ENCODE measurements at places on chromosomes 3 and 15.
A peak's percentile ranks its signal among the peaks of the same experiment; 100 is the strongest.

DNA sequence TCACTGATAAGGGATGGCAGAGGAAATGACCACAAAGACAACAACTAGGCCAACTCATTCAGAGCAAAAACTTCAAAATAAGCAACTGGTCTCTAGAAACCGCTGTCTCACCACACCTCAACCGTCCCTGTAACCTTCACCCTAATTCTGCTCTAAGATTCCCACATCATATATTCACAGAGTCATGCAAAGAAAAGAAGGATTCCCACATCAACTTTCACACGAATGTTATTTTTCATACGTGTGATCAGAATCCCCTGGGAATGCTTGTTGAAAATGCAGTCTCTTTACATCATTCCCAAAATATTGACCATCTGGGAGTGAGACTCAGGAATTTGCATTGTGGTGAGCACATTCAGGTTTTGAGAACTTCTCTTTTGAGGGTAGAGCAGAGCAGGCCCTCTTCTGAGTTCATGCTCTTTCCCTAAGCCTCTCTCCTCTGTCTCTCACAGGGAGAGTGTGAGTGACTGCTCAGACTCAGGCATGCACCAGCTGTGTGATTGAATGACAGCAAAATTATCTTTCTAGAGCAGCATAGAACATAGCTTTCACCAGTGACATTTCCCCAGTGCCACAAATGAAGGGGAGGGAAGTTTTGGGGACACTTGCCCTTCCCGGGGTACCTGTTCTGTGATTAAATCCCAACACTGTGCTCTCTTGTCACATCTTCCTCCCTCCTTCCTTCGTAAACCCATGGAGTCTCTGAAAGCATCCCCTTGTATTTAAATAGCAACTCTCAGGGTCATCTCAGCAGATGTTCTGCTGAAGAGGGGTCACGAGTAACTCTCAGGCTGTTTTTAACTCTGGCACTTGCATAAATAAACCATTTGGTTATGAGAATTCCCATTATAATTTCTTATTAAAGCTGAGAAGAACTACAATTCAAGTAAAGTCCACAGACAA is 170.9 kb downstream of the PLCL2 start:
- no peak for DNase-seq

GRCh38 chr3:40827942-40828688 is 303.4 kb downstream of the ZNF621 start:
- DNase-seq = no peak

DNA sequence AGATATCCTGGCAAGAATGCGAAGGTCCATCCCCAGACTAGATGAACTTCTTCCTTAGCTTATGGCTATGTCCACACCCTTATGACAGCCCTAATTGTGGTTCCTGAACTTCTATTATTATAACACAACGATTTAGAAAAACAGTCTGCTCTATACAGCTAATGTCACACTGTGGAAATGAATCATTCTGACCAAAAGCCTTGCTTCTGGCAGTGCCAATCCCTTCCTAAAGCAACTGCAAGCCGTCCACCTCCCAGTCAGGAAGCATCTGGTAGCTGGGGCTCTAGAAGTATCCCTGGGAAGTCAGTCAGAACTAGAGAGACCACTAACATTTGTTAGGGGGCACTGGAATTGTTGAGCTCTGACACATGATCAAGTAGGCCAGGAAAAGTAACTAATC is 45.0 kb downstream of the MYO5A start:
- no peak for DNase-seq

- DNase-seq = no peak
Measured at GRCh38 chr15:57521503-57521902, 70.2 kb upstream of the MYZAP start.

GRCh38 chr3:188085584-188086560 is 68.1 kb upstream of the LPP start:
- DNase-seq = no peak

DNA sequence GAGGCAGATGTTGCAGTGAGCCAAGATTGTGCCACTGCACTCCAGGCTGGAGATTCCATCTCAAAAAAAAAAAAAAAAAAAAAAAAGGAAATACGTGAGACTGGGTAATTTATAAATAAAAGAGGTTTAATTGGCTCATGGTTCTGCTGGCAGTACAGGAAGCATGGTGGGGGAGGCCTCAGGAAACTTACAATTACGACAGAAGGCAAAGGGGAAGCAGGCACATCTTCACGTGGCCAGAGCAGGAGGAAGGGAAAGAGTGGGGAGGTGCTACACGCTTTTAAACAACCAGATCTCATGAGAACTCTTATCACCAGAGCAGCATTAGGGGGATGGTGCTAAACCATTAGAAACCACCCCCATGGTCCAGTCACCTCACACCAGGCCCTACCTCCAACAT is 138.2 kb upstream of the IL12A start:
- no peak for DNase-seq

- DNase-seq = no peak
Measured at GRCh38 chr3:111547631-111548030, 5.6 kb downstream of the CD96 start.

DNA sequence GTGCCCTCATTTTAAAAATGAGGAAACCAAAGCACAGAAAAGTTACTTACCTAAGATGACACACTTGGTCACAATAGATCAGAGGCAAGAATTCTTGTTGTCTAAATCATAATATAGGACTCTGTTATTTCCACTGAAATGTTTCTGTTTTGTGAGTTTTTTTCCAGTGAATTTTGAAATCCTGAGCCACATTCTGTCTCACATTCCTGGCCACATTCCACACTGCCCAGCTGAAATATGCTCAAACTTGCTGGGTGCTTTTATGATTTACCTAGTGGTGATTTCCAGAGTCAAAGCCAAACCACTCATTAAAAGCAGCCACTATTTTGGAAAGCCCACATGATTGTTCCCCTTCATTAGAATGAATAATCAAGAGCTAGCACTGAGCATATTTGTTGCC is 82.3 kb upstream of the NPHP3 start:
- no peak for DNase-seq

GRCh38 chr3:53704363-53704725 is 141.9 kb downstream of the CHDH start:
- no peak for DNase-seq

DNA sequence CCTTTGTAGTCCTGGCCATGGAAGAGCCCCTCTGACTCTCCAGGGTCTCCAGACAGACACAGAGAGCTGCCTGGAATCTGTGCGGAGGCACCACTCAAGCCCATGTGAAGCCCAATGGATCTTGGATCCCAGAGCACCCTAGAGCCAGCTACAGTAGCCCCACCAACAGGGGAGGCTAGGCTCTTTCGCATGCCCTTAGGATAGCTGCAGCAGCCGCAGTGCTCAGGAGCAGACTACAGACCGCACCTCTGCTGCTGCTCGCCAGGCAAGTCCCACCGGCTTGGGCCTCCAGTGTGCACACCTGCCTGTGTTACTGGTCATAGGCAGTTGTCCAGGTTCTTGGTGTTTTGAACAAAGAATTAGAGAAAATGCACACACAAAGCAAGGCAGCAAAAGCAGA is 131.6 kb downstream of the SPATA16 start:
- no peak for DNase-seq

DNA sequence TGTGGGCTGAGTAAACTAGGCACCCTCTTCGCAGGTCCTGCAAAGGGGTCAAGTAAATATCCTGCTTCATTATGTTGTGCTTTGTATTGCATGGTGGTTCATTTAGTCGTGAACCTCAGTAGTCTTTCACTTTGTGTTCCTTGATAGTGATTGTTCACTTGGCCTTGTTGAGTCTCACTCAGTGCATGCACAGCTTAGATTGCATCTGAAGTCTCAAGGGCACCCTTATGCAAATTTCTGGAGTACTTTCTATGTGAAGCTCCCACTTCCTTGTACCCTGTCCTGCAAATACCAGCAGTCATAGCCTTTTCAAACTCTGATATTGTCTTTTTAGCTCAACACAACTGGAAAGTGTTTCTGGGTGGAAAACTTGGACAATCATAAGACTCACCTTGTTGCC is 519.2 kb downstream of the NAALADL2 start:
- no peak for DNase-seq

GRCh38 chr3:28326458-28326926 is 22.0 kb upstream of the ZCWPW2 start:
- DNase-seq = peak; percentile 45

GRCh38 chr3:147756476-147756875 is 347.3 kb downstream of the ZIC1 start:
- no peak for DNase-seq

DNA sequence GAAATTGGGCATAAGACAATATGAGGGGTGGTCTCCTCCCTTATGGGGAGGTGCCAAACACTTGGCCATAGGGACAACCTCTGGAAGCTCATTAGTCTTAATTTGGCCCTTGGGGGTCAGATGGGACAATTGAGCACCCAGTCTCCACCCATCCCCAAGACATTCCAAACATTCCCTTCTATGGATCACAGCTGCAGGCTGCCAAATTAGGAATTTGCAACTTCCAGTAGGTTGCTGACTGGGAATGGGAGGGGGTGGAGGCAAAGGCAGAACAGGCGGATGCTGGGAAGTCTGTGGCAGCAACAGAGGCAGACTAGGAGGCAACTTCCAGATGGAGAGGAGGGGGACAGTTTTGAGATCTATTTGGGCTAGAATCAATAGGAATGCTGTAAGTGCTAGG is 1.4 kb upstream of the PDHB start:
- DNase-seq = no peak

- no peak for DNase-seq
Measured at GRCh38 chr3:72397586-72397985, 450.7 kb downstream of the SHQ1 start.

DNA sequence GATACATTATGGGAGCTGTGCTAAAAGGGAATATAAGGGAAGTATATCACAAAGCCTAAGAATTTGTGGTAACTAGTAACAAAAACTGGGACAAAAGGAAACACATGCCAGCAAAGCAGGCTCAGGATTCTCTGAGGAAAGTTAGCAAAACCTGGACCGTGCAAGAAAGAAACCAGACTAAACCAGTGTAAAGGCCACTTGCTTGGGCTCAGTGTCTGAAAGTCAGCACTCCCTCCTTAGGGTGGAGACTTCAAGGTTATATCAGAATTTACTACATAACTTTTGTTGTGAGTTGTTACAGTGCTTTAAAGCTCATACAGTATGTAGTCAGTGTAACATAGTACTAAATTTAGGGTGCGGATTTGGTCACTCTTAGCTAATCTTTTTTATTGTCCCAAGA is 269.9 kb upstream of the GADL1 start:
- DNase-seq = no peak

GRCh38 chr15:47963265-47963664 is 157.5 kb upstream of the SLC24A5 start:
- no peak for DNase-seq

DNA sequence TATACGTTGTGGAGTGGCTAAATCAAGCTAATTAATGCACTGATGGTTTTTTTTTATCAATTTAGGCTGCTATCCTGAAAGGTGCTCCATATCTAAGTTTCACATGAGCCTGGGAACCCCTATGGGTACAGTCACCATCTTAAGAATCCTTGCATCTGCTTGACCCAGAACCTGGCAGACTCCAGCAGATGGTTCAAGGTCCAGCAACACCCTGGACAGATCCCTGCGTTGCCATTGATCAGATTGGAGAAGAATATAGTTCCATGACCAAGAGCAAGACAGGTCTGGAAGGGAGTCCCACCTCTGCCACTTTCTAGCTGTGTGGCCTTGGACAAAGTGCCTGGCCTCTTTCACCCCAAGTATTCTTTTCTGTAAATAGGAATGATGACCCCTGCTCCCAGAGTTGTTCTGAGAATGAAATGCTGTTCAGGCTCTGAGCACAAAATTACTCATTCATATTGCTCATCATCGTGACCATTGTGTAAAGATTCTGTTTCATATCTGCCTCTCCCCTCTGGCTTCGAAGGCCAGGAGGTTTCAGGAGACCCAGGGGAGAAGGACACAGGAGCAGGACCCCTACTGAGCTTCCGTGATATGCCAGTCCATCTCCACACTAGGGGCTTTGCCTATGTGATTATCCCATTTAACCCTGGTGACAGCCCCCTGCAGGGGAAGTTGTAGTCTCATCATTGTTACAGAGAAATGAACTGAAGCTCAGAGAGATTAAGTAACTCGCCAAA is 30.0 kb upstream of the TSEN2 start:
- DNase-seq = no peak

DNA sequence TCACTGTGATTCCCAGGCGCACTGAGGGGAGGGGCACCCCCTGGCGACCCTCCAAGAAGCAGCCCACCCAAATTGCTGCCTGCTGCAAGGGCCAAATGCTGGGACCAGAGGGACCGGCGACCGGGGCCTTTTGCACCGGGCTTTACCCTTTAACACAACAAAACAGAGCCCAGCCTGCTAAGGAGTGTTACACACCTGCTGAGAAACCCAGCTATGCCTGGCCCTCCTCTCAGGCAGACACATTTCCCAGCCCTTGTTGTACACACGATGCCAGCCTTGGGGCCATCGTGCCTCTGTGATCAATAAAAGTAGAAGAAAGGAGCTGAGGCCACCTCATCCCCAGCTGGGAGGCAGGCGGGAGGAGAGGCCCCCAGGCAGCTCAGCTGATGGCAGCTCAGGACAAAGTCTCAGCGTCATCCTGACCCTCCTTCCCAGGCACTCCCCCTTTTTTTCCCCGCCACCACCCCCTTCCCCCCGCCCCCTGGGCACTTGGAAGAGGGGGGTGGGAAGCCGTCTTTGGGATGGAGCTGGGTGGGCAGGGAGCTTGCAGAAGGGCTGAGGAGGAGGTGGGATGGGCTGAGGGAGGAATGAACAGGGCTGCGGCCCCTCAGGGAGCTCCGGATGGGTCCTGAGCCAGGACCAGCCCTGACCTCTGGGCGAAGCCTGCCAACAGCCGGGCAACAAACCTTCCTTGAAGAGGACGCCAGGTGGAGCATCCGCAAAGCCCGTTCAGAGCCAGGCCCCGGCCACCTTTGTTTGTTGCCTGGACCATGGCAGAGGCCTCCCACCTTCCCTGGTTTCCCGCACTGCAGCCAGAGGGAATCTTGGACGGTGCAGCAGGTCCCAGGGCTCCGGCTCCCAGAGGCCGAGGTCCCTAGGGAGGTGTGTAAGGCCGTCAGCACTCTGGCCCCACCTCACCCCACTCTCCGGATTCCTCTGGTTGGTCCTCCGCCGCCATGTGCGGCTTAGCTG is 45.9 kb upstream of the SEC61A1 start:
- DNase-seq = no peak

GRCh38 chr15:72353266-72353665 is 22.5 kb downstream of the HEXA start:
- DNase-seq = no peak

GRCh38 chr3:154089421-154090420 is 31.5 kb upstream of the ARHGEF26 start:
- DNase-seq = no peak

DNA sequence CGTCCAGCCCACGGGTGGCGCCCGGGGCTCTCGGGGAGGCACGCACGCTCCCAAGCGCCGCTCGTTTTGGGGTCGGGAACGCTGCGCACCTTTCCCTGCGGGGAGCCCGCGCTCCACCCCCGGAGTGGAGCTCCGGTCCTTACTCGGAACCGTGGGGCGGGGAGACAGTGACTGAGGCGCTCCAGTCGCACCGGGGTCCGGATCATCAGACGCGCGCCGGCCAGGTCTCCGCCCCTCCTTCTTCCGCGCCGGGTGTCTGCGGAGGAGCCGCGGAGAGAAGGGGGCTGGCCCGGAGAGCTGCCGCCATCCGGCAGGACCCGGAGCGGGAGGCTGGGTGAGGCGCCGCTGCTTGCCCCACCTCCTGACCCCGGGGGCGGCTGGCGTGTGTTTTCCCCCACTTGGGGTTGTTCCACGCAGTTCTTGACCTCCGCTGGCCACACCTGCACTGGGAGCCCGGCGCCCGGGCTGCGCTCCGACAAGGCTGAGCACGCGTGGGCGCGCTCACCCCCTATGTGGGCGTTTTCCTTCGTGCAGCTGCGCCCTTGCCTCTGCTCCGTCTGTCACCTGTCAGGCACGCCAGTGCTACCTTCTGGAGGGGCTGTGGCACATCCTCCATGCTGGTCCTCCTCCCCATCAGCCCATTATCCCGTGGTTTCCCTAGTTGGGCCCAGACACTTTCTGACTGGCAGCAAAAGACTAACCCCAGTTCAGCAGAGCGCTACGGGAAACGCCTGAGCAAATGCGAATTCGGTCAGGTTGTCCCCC is at the start of gene MCF2L2:
Gene MCF2L2 (minus strand): TSS at position 173 of the 765 bp plus-strand sequence. CDS start 642 bp downstream, outside the sequence.
- DNase-seq = peak; percentile 67

Measured in central memory CD8-positive, alpha-beta T cell (primary cell).